ENCODE measurements at places on chromosomes 6 and 20.

- no peak for DNase-seq
Measured at GRCh38 chr6:107536180-107536961, 46.5 kb downstream of the SOBP start.

DNA sequence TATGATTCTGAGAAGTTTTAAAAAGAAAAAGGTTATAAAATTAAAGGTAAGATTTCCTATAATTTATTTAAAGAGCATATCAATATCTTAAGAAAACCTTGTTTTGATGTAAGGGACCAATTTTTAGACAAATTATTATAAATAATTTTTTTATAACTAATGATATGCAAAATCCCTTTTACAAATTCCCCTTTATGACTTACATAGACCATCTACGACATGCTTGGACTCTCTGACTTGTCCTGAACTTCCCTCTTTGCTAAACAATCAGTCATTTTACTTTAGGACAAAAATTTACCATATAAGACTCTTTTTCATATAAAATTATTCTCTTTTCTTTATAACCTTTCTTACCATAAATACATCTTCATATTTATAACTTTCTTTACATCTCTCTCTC, 15.3 kb upstream of the ANGPT4 start:
- DNase-seq, result no peak

GRCh38 chr6:146402476-146402875, 141.2 kb upstream of the RAB32 start:
- DNase-seq, result no peak

- DNase-seq, result no peak
Measured at GRCh38 chr6:167757249-167757648, 69.5 kb upstream of the AFDN start.

GRCh38 chr6:134787261-134787877, 162.5 kb downstream of the ALDH8A1 start:
- no peak for DNase-seq

GRCh38 chr20:53789989-53790675, 196.5 kb upstream of the ZNF217 start:
- no peak for DNase-seq

- DNase-seq, result no peak
Measured at GRCh38 chr6:52946306-52946705, 36.8 kb upstream of the GSTA3 start.

DNA sequence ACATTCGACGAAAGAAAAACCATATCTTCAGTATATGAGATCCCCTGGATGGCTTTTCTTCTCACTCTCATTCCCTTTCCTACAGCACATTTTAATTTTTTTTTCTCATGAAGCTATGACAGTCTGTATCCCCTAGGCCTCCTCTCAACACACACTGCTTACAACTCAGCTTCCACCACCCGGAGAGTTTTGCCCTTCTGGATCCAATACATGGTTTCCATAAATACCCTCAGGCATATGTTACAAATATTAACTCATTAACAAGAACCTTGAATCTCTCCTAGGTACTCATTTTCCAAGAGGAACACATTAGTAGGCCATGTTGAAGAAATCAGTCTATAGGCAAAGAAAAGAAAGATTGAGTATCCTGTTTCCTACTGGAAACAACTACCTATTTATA, 44.0 kb downstream of the PAK5 start:
- DNase-seq, result no peak

- no peak for DNase-seq
Measured at GRCh38 chr6:47161176-47161687, 119.1 kb upstream of the ADGRF1 start.

DNA sequence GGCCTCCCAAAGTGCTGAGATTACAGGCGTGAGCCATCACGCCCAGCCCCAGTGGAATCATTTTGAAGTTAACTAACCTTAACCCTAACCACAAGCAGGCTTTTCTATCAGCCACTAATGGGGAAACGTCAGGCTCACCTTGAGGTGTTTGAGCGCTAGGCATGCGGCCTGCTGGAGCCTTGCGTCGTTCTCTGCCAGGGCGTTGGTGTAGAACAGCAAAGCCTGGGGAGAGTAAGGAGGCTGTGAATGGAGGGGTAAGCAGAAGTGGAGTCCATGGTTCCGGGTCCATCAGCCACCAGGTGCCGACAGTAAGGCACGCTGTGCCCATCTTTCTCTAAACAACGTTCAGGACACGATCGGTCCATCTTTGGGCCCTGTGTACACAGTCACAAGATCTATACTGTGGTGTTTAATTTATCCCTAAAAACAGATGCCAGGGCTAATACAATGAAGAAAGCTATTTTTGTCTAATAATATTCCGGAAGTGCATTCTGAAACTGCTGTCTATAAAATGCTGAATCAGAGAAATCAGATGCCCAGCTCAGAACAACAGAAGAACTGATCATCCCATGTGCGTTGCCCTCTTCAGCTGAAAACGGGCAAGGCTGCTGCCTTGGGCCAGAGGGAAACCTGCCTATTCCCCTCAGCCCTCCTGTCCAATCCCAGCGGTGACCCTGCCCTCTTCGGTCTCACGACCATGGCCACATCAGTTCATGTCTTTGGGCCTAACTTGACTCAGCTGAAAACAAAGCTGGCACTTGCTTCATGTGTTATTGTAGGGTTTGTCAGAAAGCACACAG, 79.6 kb downstream of the PTPN1 start:
- no peak for DNase-seq

DNA sequence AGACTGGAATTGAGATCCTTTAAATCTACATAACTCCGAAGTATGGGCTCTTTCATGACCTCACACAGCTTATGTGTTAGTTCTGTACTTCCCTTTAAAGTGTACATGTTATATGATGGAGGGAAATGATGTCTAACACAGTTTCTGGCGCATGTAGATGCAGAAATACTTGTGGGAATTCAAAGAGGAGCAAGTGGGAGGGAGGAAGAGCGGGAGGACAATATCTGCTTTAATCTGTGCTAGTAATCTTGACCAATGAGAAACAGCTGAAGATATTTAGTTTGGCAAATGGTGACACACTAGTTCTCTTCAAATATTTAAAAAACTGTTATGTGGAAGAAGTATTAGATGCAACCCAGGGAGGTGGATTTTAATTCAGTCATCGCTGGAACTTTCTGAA, 62.9 kb upstream of the PLEKHG1 start:
- no peak for DNase-seq

GRCh38 chr6:109295109-109295773, 87.0 kb downstream of the CD164 start:
- DNase-seq, result no peak

GRCh38 chr6:68559070-68559469, 76.0 kb upstream of the ADGRB3 start:
- DNase-seq, result no peak

DNA sequence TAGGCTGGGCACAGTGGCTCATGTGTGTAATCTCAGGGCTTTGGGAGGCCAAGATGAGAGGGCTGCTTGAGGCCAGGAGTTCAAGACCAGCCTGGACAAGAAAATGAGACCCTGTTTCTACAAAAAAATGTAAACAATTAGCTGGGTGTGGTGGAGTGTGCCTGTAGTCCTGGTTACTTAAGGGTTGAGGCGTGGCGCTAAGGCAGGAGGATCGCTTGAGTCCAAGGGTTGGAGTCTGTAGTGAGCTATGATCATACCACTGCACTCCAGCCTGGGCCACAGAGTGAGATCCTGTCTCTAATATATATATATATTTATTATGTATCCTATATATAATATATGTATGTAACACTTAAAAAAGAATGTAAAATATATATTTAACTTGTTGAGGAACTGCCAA, 7.9 kb upstream of the ABRACL start:
- no peak for DNase-seq

- DNase-seq, result no peak
Measured at GRCh38 chr6:159766906-159767305, 5.1 kb downstream of the ACAT2 start.

GRCh38 chr6:996271-996852, 303.4 kb upstream of the EXOC2 start:
- DNase-seq, result no peak

DNA sequence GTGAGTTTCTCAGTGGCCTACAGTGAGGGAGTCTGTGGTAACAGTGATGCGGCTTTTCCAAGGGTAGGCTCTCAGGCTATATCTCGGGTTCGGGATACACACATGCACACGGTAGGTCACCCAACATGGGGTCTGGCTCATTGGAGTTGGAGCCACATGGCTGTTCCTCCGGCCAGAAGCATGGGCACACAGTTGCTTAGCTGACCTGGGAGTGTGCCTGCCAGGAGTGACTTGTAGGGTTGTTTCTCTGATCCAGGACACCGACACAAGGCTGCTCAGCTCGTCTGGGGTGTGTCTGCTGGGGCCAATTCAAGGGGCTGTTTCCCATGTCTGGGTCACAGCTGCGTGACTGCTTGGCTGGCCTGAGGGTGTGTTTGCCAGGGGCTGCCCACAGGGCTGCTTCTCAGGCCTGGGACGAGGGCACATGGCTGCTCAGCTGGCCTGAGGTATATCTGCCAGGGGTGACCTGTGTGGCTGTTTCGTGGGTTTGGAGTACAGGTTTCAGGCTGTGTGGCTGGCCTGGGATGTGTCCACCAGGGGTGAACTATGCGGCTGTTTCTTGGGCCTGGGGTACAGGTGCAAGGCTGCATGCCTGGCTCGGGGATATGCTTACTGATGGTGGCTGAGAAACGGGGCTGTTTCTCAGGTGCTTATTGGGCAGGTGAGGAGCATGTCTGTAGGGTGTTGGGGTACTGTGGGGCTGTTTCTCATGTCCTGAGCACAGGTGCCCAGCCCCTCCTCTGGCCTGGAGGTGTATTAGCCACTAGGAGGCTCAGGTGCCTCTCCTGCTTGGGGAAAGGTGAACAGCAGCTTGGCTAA, 15.2 kb downstream of the KIF25 start:
- DNase-seq, result no peak

DNA sequence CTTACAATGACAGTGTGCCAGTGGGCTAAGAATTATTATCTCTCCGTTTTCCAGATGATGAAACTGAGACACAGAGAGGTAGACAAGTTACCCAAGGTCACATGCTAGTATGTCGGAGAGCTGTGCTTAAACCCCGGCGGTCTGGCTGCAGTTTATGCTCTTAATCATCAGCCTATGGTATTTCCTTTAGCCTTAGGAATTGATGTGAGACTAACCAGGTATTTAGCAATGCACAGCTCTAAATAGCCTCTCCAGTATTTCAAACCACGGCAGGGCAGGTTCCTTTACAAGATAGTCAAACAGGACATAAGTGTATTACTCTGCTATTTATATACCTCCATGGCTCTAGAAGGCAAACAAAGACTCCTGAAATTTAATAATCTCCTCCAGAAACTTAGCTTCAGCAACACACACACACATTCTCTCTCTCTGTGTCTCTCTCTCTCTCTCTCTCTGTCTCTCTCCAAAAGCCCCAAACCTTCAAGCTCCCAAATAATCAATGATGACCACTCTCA, 142.0 kb upstream of the ZNF217 start:
- DNase-seq, result no peak

DNA sequence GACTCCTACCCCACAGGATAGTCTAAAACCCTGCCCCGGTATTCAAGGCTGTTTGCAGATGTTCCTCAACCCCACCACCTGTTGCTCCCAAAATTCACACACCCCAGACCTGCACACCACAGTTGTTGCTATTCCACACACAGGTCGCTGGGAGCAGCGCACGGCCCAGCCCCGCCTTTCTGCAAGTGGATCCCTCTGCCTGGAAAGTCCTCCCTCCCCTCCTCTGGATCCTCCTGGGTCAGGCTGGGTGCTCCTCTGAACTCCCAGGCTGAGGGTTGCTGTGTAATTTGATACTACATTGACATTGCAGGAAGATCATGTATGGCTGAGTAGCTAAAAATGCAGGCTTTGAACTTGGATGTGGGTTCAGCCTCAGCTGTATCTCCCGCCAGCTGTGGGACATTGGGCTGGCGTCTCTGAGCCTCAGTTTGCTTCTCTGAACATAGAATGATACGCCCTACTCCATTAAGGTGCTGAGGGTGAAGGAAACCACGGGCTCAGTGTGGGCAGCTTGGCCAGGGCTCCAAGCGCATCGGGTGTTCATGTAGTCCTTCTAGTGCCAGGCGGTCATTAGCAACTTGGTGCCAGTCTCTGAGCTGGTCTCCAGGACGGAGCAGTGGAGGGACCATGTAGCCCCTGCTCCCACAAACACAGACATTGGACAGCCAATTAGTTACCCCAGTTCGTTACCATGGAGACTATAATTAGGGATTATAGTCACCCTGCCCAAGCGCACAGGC, 13.9 kb upstream of the CCN5 start:
- DNase-seq, result no peak

GRCh38 chr20:17466641-17467040, 64.5 kb downstream of the BFSP1 start:
- DNase-seq, result no peak

GRCh38 chr6:96844530-96844929, 7.3 kb upstream of the GPR63 start:
- no peak for DNase-seq

- no peak for DNase-seq
Measured at GRCh38 chr6:156652231-156652750, 124.9 kb upstream of the ARID1B start.

DNA sequence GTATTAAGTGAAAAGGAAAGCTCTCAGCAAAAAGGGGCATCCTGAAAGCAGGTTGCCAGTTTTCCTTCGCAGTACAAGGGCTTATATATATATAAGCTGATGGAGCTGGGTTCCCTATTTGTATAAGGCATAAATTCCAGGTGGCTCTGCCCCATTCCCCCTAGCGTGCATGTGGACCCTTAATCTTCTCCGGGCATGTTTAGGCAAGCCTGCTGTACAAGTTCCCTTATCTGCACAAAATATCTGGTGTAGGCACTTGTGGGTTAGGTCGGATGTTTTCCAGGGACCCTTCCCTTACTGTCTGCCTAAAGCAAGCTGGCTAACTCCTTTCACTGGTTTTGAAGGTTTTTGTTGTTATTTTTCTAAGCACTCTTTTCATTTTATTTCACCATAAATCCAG, 140.7 kb downstream of the FUT9 start:
- no peak for DNase-seq

GRCh38 chr6:129184808-129185366, 301.9 kb downstream of the LAMA2 start:
- DNase-seq, result no peak

GRCh38 chr6:154847318-154847717, 114.1 kb downstream of the SCAF8 start:
- DNase-seq, result no peak

Measured in neural crest cell (in vitro differentiated cells).